ENCODE measurements at places on chromosomes 12 and 14.

- no peak for DNase-seq
These were observed 50.2 kb downstream of the FOXN4 start for GRCh38 chr12:109258607-109259544.

- peak; percentile 23 for DNase-seq
These were observed 18.3 kb upstream of the PLEKHH1 start for GRCh38 chr14:67514650-67515385.

GRCh38 chr12:98948343-98948949 lies 303.4 kb downstream of the APAF1 start:
- DNase-seq, result no peak

DNA sequence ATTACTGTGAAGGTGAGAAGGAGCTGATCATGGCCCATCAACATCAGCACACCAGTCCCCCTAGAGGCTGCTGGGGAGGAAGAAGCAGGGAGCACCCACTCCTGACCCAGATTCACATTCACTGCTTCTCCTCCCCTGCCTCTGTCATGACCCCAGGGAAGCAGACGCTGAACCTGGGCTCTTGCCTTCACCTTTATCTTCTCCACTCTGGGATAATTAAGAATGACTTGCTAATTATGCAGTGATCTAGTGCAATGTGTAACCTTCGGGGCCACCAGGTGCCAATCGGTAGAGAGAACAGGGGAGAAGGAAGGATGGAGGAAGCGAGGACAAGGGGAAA lies 44.4 kb upstream of the IQSEC3 start:
- no peak for DNase-seq

- no peak for DNase-seq
These were observed 144.1 kb downstream of the PRKD1 start for GRCh38 chr14:29783556-29783955.

DNA sequence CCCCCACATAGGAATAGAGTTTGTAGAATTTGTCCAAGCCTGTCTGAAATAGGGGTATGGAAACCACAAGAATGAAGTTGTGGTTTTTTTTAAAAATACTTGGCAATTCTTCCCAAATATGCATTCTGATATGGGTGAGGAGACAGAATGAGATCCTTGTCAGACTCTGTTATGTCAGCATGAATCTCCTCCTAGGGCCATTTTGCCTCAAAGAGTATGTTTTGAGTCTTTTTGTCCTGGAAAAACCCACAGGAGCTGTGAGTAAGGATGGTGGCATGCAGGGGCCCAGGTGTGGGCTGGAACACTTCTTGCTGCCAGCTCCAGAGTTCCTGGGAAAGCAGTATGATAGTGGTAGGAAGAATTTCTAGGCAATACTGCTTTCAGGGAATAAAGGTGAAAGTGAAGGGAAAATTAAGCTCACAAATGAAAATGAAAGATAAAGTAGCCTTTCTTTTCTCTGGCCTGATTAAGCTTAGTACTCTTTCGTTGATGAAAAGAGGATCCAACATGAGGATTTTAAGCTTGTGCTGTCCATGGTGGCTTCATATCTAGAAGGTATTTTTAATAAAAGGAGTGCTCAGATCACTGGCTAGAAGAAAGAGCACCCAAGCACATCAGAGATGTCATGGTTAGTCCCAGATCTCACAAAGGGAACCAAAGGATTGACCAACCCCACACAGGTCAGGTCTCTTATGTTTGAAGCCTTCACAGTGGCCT lies 130.8 kb downstream of the LLPH start:
- no peak for DNase-seq

GRCh38 chr12:114671443-114672411 lies 12.2 kb downstream of the TBX3 start:
- no peak for DNase-seq

DNA sequence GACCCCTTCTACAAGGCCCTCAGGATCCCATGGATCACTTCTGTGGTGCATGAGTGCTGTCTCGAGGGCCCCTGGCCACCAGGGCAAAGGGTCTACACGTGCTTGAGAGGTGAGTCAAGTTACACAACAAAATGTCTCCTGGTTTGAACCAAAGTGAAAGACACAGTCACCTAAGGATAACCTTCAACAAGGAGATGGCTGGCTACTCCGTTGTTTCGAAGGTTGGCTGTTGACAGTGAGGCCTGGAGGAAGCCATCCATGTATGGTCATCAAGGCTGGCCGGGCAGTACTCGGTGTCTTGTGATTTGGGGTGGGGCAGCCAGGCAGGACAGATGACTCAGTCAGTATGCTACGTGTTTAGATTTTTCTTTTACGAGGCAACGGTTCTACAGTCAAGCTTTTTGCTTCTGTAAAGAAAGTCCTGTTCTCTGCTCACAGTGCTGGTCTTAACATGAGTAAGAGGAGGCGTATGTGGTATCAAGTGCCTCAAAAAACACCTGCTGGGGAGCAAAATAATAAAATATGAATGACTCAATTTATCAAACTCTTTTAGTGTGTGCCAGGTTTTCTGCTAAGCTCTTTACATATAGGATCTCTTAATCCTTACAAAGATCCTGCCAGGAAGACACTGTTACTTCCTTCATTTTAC lies 18.0 kb upstream of the NT5DC3 start:
- DNase-seq, result peak; percentile 86
